ENCODE measurements at places on chromosomes 11 and 22.

- no peaks in the 10 kb centered on the region for H3K36me3 ChIP-seq
- no peaks in the 10 kb centered on the region for H3K4me1 ChIP-seq
- DNase-seq = no peak
- H3K27ac ChIP-seq = no peak overlapping the region
Measured at GRCh38 chr11:100805506-100806199, 118.6 kb downstream of the ARHGAP42 start.

DNA sequence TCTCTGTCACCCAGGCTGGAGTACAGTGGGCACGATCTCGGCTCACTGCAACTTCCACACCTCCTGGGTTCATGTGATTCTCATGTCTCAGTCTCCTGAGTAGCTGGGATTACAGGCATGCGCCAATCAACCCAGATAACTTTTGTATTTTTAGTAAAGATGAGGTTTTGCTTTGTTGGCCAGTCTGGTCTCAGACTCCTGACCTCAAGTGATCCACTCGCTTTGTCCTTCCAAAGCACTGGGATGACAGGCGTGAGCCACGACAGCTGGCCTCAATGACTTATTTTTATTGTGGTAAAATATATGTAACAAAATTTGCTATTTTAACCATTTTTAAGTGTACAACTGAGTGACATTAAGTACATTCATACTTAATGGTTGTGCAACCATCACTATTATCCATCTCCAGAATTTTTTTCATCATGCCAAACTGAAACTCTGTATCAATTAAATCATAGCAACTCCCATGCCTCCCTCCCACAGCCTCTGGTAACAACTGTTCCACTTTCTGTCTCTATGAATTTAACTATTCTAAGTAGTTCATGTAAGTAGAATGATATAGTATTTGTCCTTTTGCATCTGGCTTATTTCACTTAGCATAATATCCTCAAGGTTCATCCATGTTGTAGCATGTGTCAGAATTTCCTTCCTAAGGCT, 50.7 kb upstream of the CWF19L2 start:
- H3K27me3 ChIP-seq = no peaks in the 10 kb centered on the region
- H3K4me3 ChIP-seq = no peak overlapping the region
- DNase-seq = no peak
- no peaks in the 10 kb centered on the region for H3K36me3 ChIP-seq
- no peak overlapping the region for H3K27ac ChIP-seq

DNA sequence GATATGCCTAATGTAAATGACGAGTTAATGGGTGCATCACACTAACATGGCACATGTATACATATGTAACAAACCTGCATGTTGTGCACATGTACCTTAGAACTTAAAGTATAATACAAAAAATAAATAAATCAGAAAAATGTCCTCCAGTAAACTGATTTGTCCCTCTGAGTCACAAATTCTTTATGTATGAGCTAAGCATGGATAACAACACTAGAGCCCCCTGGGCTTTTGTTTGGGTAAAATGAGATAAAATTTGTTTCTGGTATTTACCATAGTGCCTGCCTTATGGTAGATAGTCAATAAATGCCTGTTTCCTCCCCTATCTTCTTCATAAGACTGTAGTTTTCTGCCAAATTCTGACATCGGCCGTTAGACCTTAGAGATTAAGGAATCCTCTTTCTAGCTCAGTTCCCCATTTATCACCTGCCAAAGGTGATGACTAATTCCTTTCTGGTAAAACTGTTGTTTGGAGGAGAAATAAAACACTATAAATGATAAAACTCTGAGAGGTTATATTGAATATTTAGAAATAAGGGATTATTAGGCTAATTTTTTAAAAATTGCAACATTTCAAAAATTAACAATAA, 43.6 kb upstream of the LUZP2 start:
- H3K4me3 ChIP-seq = no peak overlapping the region
- H3K36me3 ChIP-seq = no peaks in the 10 kb centered on the region
- H3K4me1 ChIP-seq = no peaks in the 10 kb centered on the region
- no peaks in the 10 kb centered on the region for H3K27me3 ChIP-seq
- DNase-seq = no peak

- no peaks in the 10 kb centered on the region for H3K27me3 ChIP-seq
- H3K4me3 ChIP-seq = no peak overlapping the region
- DNase-seq = no peak
- peaks cover 91% of the 10 kb centered on the region for H3K4me1 ChIP-seq
Measured at GRCh38 chr11:75334402-75334891, 17.0 kb downstream of the ARRB1 start.

- no peaks in the 10 kb centered on the region for H3K36me3 ChIP-seq
- no peak overlapping the region for H3K4me3 ChIP-seq
- no peaks in the 10 kb centered on the region for H3K27me3 ChIP-seq
- DNase-seq = no peak
- H3K27ac ChIP-seq = peak overlapping the region; percentile 56
Measured at GRCh38 chr11:121473064-121473777, 20.5 kb upstream of the SORL1-AS1 start.

- no peak overlapping the region for H3K4me3 ChIP-seq
- no peak overlapping the region for H3K27ac ChIP-seq
- H3K27me3 ChIP-seq = no peaks in the 10 kb centered on the region
- H3K36me3 ChIP-seq = peaks cover 5% of the 10 kb centered on the region
- H3K4me1 ChIP-seq = no peaks in the 10 kb centered on the region
- DNase-seq = no peak
Measured at GRCh38 chr11:108196901-108197300, 25.5 kb downstream of the NPAT start.

- H3K36me3 ChIP-seq = peaks cover 16% of the 10 kb centered on the region
- H3K4me3 ChIP-seq = no peak overlapping the region
- no peak for DNase-seq
- no peaks in the 10 kb centered on the region for H3K4me1 ChIP-seq
Measured at GRCh38 chr22:21590809-21591641, 23.5 kb downstream of the UBE2L3 start.

DNA sequence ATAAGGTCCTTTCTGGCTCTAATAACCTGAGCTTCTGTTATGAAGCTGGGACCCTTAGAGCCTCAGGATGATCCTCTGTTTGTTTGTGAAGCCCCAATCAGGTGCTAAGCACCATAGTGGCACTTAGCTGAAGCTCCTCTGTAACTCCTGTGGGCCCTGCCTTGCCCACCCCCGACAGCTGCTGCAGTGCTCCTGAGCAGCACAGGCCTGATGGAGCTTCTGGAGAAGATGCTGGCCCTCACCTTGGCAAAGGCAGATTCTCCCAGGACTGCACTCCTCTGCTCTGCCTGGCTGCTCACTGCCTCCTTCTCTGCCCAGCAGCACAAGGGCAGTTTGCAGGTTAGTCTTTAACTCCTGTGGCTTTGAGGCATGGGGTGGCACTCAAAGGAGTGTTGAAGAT, 19.0 kb upstream of the CCDC134 start:
- no peak overlapping the region for H3K27ac ChIP-seq
- H3K36me3 ChIP-seq = no peaks in the 10 kb centered on the region
- no peak for DNase-seq
- no peaks in the 10 kb centered on the region for H3K4me1 ChIP-seq
- no peaks in the 10 kb centered on the region for H3K27me3 ChIP-seq
- H3K4me3 ChIP-seq = no peak overlapping the region

- H3K4me1 ChIP-seq = no peaks in the 10 kb centered on the region
- DNase-seq = no peak
- peak overlapping the region; percentile 47 for H3K4me3 ChIP-seq
- no peaks in the 10 kb centered on the region for H3K27me3 ChIP-seq
- H3K27ac ChIP-seq = peak overlapping the region; percentile 63
Measured at GRCh38 chr22:50190941-50191741, 5.4 kb downstream of the TRABD start.

DNA sequence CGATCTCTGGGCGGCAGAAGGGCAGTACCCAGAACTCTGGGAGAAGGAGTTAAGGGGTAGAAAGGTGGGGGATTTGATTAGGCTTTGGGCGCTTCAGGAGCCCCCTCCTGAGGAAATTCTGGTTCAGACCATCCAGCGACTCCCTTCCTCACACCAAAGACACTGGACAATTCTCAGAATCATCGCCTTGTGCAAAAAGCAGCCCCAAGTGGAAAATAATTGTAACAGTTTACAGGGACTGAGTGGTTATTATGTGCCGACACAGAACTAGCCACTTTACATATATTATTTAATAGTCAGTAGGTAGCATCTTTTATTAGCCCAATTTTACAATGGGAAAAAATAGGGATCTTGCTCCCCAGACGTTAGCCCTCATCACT, 662 bp upstream of the TRIM3 start:
- H3K4me3 ChIP-seq = peak overlapping the region; percentile 85
- H3K27ac ChIP-seq = peak overlapping the region; percentile 98
- no peaks in the 10 kb centered on the region for H3K27me3 ChIP-seq
- no peak for DNase-seq

DNA sequence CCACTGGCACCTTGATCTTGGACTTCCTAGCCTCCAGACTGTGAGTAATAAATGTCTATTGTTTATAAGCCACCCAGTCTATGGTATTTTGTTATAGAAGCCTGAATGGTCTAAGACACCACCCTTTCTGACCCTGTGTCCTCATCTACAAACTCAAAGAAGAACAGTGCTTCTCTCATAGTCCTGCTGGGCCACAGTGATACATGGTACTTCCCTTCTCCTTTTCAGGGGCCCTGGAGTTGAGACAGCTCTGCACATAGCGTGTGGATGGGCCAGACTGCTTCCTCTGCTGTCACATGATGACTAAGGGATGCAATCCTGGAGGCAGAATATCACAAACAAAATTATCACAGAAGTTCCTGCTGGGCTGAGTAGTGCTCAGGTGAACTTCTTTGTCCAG, 5.0 kb downstream of the KCNJ11 start:
- no peak for DNase-seq
- H3K27me3 ChIP-seq = no peaks in the 10 kb centered on the region
- no peaks in the 10 kb centered on the region for H3K36me3 ChIP-seq
- H3K4me3 ChIP-seq = no peak overlapping the region
- H3K27ac ChIP-seq = no peak overlapping the region

- DNase-seq = peak; percentile 24
- H3K4me1 ChIP-seq = peaks cover 9% of the 10 kb centered on the region
- H3K36me3 ChIP-seq = no peaks in the 10 kb centered on the region
- no peaks in the 10 kb centered on the region for H3K27me3 ChIP-seq
Measured at GRCh38 chr11:133892126-133892525, 46.8 kb upstream of the SPATA19 start.

GRCh38 chr22:41555325-41555982, 5.4 kb upstream of the CSDC2 start:
- H3K4me3 ChIP-seq = no peak overlapping the region
- H3K4me1 ChIP-seq = peaks cover 24% of the 10 kb centered on the region
- H3K27me3 ChIP-seq = no peaks in the 10 kb centered on the region
- H3K36me3 ChIP-seq = no peaks in the 10 kb centered on the region

DNA sequence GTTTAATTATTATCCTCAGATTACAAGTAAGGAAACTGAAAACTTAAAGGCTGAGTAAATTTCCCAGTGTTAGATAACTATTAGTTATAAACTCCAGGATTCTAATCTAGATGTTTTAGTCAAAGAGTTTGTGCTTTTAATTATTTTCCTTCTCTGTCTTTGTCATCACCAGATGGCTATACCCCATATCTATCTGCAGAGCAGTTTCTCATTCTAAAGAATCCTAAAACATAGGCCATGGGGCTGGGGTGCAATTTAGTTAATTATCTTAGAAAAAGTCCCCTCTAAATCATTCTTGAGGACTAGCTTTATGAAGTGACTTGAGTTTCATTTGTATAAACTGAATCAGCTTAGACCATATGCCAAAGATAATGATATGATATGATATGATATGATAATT, 556.3 kb upstream of the ANO5 start:
- no peak overlapping the region for H3K27ac ChIP-seq
- H3K27me3 ChIP-seq = no peaks in the 10 kb centered on the region
- no peak for DNase-seq
- no peaks in the 10 kb centered on the region for H3K36me3 ChIP-seq
- H3K4me1 ChIP-seq = no peaks in the 10 kb centered on the region

- no peak for DNase-seq
- no peak overlapping the region for H3K27ac ChIP-seq
- H3K36me3 ChIP-seq = no peaks in the 10 kb centered on the region
- H3K27me3 ChIP-seq = no peaks in the 10 kb centered on the region
- no peaks in the 10 kb centered on the region for H3K4me1 ChIP-seq
Measured at GRCh38 chr11:96254087-96254486, 88.9 kb downstream of the MAML2 start.

DNA sequence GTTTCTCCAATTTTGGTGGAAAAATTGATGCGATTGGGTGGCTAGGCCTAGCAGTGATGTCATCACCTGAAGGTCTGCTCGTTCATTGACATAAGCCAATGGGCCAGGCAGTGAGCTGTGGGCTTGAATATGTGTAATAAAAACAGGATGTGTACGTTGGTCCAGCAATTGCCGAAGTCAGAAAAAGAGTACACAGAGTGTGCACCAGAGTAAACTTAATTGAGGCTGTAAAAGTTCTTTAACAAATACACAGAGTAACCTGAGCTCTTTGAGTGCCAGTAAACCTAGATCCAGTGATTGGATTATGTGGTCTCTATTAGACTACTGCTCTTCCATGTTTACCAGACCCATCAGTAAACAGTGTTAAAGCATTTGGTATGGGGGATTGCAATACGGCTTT, 13.0 kb upstream of the GLYATL1 start:
- no peak overlapping the region for H3K27ac ChIP-seq
- no peaks in the 10 kb centered on the region for H3K27me3 ChIP-seq
- no peaks in the 10 kb centered on the region for H3K36me3 ChIP-seq
- DNase-seq = no peak
- no peak overlapping the region for H3K4me3 ChIP-seq

- no peak overlapping the region for H3K4me3 ChIP-seq
- no peak overlapping the region for H3K27ac ChIP-seq
- no peaks in the 10 kb centered on the region for H3K27me3 ChIP-seq
- H3K4me1 ChIP-seq = peaks cover 19% of the 10 kb centered on the region
- no peaks in the 10 kb centered on the region for H3K36me3 ChIP-seq
- no peak for DNase-seq
Measured at GRCh38 chr22:21984793-21985192, 2.2 kb upstream of the TOP3B start.

DNA sequence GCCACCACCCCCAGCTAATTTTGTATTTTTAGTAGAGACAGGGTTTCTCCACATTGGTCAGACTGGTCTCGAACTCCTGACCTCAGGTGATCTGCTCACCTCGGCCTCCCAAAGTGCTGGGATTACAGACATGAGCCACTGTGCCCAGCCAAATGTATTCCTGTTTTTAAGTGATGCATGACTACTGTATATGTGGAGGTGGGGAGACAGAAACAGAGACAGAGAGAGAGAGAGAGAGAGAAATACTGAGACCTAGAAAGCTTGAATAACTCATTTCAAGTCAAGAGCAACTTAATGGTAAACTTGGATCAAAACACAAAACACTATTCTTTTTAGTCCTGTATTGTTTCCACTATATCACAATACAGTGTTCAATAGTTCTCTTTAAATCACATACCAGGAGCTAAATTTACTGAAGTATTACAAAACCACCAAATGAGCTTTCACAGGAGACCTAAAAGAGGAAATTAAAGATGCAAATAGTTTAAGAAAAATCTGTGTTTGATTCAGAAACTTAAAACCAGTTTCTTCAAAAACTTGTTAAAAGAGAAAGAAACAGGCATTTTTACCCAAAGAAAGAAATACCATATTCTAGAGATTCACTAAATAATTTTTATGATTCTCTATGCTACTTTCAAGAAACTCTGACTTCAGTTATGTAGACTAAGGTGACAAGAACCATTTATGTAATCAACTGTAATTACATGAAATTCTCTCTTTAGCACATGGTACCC, 188.7 kb downstream of the ETS1 start:
- peak overlapping the region; percentile 70 for H3K27ac ChIP-seq
- peaks cover 41% of the 10 kb centered on the region for H3K4me1 ChIP-seq
- DNase-seq = no peak
- H3K27me3 ChIP-seq = no peaks in the 10 kb centered on the region
- H3K36me3 ChIP-seq = no peaks in the 10 kb centered on the region

All from sigmoid colon (tissue), 7 donors.